Activated T-cell treated with anti-CD3 and anti-CD28 coated beads, Interleukin-2, amount 50 U/mL, for 4 hours (primary cell): ENCODE measurements at places on chromosomes 6 and 20. TPM values are rescaled to one million over a fixed set of nuclear protein-coding genes. Genes with fewer than 3 reads are reported as not detected.

DNA sequence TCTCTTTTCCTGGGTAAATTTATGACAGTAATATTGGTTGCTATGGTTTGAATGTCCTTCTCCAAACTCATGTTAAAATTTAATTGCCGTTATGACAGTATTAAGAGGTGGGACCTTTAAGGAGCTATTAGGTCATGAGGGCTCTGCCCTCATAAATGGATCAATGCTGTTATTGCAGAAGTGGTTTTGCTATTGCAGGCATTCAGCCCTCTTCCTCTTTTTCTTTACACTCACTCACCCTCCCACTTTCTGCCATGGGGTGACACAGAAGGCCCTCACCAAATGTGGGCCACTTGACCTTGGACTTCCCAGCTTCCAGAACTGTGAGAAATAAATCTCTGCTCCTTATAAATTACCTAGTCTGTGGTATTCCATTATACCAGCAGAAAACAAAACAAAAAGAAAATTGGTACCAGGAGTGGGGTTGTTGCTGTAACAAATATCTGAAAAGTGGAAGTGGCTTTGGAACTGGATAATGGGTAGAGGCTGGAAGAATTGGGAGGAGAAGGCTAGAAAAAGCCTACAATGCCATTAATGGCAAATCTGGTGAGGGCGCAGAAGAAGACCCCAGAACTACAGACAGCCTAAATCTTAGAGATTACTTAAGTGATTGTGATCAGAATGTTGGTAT is 24.8 kb upstream of the IGF2R start:
- DNase-seq = no peak

DNA sequence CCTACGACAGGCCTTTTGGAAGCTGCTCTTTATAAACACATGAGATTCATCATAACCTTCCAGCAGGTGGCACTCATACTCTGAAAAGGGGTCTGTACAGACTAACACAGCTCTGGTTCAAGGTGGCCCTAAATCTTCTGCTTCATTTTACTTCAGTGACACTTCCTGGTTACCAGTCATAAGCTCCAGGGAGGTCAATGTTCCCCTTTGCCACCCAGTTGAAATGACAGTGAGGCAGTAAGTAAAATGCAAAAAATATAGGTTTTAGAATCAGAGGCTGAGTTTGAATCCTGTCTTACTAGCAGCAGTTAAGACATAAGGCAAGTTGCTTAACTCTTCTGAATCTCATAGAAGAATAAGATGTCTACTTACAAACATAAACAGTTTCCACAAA is 132.8 kb downstream of the CDK19 start:
- peak; percentile 46 for DNase-seq

KIF6 gene
- 0.18 TPM for total RNA-seq

MACROD2 gene
- total RNA-seq = not detected

CALHM6 gene
- 1.7 TPM for total RNA-seq
